ENCODE measurements at places on chromosomes 4 and X.

DNA sequence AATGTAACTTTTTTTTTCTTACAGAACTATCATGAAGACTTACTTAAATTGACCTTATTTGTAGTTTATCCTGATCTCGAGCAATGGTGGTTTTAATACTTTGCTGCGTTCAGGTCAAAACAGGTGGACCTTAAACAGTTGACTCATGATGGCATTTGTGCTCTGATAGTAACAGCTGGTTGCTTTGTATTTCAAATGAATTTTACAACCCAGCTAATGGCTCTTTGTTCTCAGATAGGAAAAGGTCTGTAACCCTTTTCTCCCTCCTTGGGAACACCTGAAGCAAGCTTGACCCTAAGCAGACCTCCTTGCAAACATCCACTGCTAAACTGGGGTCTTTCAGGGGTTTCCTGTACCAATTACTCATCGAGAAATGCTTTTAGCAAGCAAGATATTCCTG lies 79.2 kb downstream of the F11 start:
- DNase-seq: no peak

DNA sequence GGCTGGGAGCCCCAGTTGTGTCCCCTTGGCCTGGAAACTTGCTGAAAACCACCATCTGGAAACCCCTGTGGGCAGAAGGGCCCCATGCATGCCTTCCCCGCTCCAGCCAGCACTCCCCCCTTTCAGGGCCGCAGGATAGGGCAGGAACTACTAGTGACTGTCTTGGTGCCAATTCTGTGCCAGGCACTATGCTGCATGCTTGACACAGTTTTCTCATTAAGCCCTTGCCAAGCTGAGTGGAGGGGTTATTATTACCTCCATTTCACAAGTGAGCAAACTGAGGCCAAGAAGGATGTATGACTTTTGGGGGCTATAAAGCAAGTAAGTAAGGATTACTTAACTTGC lies 73.6 kb upstream of the PJA1 start:
- no peak for DNase-seq

- no peak for DNase-seq
Measured at GRCh38 chr4:185712350-185713024, 99.5 kb downstream of the SORBS2 start.

- no peak for DNase-seq
Measured at GRCh38 chr4:43560047-43560446, 667.5 kb downstream of the GRXCR1 start.

GRCh38 chr4:26360864-26361263 lies 40.0 kb downstream of the RBPJ start:
- DNase-seq: no peak

DNA sequence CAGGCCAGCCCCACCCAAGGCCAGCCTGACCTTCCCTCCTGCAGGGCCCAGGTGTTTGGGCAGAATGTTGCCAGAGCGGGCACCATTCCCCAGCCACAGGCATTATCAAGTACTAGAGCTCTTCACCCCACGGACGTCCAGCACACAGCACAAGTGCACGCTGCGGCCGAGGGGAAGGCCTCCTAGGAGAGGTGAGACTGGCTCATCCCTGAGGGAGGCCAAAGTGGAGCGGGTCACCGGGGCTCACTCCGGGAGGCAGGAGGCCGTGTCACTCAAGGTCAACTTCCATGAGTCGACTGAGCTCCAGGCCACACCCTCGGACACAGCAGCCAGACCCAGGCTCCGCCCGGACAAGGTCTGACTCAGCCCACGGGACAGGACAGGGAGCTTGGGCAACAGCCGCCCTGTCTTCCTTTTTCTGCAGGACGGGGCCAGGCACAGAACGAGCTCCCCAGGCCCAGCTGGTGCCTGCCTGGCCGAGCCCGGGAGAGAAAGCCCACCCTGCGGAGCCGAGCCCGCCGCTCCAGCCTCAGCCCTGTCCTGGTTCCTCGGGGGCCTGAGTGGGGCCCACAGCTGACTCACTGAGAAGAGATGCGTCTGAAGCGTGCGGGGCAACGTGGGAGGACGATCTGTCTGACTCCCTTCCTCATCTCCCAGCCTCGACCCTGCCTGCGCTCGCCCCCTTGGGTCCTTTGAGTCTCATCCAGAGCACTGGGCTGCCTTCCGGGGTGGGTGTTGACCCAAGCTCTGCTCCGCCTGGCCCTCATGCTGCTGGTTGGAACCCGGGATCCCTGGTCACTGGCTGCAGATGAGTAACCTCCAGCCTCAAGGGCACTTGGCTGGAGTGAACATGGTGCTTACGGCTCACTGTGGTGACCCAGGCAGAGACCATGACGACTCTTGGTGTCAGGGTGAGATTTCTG lies 1.6 kb downstream of the SLC49A3 start:
- no peak for DNase-seq

DNA sequence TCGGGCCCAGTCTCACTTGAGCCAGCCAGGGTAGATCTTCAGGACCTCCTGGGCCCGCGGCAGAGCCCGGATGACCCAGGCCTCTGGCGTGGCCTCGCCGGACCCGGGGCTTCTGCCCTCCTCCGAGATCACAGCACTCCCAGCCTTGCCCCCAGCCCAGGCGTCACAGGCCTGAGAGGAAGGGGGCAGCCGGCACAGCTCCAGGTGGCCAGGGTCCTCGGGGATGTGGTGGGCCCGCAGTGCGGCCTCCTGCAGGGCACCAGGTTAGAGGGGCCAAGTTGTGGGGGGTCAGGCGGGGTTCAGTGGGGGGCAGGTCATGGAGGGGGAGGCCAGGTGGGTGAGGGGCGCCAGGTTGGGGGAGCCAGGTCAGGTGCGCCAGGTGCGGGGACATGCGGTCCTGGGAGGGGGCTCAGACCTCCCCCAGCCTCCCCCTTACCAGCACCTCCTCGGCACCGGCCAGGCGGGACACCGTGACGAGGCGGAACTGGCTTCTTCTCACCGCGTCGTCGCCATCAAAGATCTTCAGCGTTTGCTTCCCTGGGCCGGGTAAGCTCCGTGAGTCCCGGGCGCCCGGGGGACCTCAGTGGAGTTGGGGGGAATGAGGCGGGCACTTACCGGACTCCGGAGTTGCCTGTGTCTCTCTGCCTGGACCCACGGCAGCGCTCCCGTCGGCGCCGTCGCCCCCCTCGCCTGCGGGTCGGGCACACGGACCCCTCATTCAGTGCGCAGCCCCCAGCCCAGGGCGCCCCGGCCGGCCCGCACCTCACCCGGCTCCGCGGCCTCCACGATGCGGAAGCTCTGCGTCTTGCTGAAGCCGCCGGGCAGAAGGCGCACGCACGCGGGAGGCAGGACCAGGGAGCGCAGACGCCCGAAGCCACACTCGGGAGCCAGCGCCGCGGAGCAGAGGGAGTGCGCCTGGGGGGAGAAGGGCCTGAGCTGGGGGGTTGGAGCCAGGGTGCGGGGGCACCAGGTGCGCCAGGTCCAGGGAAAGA lies 6.0 kb downstream of the DGKQ start:
- DNase-seq: peak; percentile 47

DNA sequence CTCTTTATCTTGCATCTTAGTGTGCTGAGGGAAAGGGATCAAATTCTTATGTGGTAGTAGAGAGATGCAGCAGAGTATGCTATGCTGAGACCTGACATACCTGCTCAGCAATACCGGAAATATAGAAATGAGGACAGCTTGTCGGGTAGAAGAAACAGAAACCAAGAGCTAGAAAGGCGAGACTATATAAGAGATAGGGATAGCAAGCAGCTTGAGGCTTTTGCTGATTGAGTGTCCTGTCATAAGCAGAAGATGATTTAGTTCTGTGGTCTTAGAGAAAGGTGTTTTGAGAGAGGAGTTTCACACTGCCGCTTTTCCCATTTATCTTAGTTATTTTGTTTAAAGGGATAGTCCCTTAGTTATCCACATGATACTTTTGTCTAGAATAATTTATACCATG lies 31.7 kb downstream of the USP9X start:
- no peak for DNase-seq

- no peak for DNase-seq
Measured at GRCh38 chrX:69151866-69152284, 13.4 kb downstream of the PJA1 start.

DNA sequence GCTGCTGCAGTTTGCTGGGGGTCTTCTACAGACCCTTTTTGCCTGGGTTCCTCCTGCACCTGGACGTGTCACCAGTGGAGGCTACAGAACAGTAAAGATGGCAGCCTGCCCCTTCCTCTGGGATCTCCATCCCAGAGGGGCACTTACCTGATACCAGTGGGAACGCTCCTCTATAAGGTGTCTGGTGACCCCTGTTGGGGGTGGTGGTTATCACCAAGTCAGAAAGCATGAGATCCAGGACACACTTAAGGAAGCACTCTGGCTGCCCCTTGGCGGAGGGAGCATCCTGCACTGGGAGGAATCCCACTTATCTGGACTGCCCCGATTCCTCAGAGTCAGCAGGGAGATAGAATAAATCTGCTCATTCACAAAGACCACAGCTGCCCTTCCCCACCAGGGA lies 218.9 kb upstream of the GALNTL6 start:
- peak; percentile 33 for DNase-seq

GRCh38 chrX:35115205-35115604 lies 172.6 kb downstream of the FAM47B start:
- no peak for DNase-seq

DNA sequence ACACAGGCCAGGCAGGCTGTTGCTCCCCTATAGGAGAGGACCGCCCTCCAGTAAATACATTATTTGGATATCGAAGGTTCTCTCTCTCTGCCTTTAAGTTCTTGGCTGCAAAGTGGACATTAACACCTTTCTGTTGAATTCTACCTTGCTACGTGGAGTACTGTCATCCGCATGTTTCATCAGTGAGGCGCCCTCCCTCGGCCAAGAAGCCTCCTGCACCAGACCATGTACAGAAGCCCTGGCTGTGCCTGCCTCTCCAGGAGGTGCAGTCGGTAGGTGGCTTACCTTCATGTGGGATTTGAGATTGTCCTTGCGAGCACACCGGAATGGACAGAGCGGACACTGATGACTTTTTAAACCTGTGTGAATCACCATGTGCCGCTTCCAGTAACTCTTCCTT lies 46.7 kb downstream of the ZNF827 start:
- DNase-seq: peak; percentile 66

DNA sequence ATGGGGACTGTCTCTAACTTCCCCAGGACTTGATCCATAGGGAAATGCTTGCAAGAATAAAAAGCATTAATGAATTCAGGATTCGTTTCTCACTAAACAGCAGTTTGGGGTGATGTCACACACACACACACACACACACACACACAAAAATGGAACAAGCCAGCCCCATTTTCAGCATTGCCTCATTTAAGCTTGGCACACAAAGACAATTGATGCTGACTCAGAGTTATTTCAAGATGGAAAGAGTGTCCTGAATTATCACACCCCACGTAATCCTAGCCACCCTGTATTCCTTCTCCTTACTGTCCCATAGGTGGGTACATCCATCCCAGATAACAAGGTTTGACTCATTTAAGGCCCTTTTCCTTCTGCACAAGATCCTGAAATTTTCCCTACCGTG lies 345.1 kb upstream of the HS3ST1 start:
- DNase-seq: no peak

DNA sequence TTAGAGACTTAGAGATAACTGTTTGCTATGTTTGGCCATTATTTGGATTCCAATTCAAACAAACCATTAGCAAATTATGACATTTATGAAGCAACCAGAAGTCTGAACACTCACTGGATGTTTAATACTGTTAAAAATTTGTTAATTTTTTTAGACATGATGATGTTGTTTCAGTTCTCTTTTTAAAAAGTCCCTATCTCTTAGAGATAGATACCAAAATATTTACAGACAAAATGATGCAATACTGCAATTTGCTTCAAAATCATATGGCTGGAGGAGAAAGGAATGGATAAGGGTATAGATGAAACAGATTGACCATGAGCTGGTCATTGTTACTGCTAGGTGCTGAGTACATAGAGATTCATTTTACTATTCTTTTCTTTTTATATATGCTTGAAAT lies 534.6 kb downstream of the BCOR start:
- DNase-seq: no peak

DNA sequence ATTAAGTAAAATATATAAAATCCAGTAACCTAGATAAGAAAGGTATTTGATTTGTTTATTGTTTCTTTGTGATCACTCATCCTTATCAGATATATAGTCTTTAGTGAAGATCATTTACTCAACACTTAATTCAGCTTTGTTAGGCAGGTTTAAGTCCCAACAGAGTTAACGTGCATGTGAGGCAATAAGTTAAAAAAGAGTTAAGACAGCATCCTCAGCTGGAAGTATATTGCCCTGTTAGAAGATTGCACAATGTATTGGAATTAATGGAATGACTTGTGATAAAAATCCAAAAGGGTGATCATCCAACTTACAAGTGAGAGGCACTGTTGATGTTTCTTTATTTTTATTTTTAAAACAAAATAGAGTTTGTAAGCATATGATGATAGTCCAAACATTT lies 1162.1 kb downstream of the RAPGEF2 start:
- no peak for DNase-seq

GRCh38 chr4:105966051-105966450 lies 70.8 kb downstream of the NPNT start:
- DNase-seq: no peak

GRCh38 chr4:42654631-42655268 lies 2.2 kb downstream of the ATP8A1 start:
- DNase-seq: no peak

- DNase-seq: no peak
Measured at GRCh38 chrX:107677501-107677901, 49.2 kb downstream of the PRPS1 start.

DNA sequence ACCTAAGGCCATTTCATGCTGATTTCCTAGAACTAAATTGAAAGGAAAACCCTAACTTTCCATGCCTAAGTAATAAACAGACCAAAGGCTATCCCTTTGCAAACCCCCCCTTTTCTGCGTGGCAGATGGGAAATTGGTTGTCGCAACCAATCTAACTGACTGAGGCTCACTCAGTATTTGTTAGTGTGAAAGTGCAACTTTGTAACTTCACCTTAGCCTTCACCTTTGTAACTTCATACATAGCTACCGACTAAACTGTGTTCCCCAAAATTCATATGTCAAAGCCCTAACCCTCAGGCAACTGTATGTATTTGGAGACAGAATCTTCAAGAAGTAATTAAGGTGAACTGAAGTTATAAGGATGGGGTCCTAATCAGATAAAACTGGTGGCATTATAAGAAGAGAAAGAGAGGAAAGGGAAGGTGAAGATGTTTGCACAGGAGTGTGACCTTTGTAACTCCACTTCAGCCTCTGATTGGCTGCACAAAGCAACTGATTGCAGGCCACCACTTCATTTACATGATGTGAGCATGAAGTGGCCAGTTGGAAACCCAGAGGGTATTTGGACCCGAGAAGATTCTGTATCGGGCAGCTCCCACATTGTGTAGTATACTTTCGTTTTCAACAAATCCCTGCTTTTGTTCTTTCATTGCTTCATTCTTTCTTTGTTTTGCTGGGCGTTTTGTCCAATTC lies 4.9 kb upstream of the TMEM33 start:
- no peak for DNase-seq

DNA sequence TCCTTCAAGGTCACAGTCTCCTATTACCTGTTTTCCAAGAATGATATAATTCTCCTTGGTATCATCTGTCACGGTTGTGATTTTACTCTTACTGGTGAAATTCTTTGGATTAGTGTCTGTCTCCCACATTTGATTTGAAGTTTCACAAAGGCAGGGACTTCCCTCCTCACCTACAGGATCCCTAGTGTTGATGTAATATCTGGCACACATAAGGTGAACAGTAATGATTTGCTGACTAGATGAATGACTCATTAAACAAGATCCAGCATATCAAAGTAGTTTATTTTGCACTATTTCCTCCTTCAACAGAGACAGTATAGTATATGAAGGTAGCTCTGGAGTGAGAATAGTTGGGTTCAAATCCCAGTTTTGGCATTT lies 135.3 kb upstream of the IL1RAPL2 start:
- no peak for DNase-seq

All from WTC11 (cell line).